ENCODE measurements at places on chromosomes 11 and 22. TPM values are rescaled to one million over a fixed set of nuclear protein-coding genes. Genes with fewer than 3 reads are reported as not detected.

The CYB561A3 gene
- total RNA-seq, result 35.0 TPM

The CDC42EP2 gene
- total RNA-seq, result 12.9 TPM

DNA sequence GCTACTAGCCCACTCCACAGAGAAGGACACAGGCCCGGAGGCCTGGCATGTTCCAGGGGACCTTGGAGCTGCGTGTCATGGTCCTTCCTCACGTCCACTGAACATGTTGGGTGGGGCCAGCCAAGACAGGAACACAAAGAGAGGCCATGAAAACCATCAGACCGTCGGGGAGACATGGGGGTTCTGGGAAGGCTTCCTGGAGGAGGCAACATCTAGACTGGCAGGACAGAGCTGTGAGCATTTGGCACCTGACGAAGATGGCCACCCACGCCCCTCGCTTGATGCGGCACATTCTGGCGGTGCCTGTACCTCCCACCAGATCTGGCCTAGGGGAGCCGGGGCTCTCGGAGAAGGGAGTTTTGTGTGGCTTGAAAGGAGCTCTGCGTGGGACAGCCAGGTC lies 24.7 kb upstream of the ARHGAP8 start:
- H3K36me3 ChIP-seq, result no peaks in the 10 kb centered on the region
- H3K27ac ChIP-seq, result no peak overlapping the region
- no peak overlapping the region for H3K4me3 ChIP-seq
- DNase-seq, result no peak

GRCh38 chr11:1670905-1671371 lies 26.1 kb upstream of the KRTAP5-6 start:
- H3K27me3 ChIP-seq, result peaks cover 52% of the 10 kb centered on the region
- no peaks in the 10 kb centered on the region for H3K36me3 ChIP-seq
- no peak overlapping the region for H3K4me3 ChIP-seq
- no peak overlapping the region for H3K27ac ChIP-seq

GRCh38 chr11:118198370-118198769 lies 21.9 kb upstream of the SCN2B start:
- DNase-seq, result peak; percentile 80
- H3K27ac ChIP-seq, result no peak overlapping the region
- H3K36me3 ChIP-seq, result no peaks in the 10 kb centered on the region
- peak overlapping the region; percentile 69 for H3K4me3 ChIP-seq

The PGA5 gene
- 2.9 TPM for total RNA-seq

GRCh38 chr22:17729561-17729960 lies 44.7 kb downstream of the BID start:
- no peak overlapping the region for H3K4me3 ChIP-seq
- peaks cover 17% of the 10 kb centered on the region for H3K36me3 ChIP-seq
- H3K4me1 ChIP-seq, result no peaks in the 10 kb centered on the region
- H3K27me3 ChIP-seq, result no peaks in the 10 kb centered on the region

The MS4A8 gene
- total RNA-seq, result 2.8 TPM

DNA sequence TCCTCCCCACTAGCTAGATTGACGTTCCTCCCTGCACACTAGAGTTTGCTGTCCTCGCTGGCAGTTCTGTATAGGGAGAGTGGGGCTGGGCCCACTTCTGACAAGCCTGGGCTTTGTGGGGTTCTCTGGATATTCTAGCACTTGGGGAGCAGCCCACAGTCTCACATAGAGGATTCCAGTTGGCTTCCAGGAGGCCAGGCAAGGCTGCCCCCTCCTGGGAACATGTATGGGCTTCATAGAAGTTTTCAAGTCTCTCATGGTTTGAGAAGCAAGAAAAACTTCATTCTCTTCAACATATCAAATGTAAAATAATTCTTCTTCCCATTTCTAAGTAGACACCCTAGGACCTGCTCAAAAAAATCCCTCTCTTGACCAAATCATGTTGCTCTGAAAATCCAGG lies 87.5 kb downstream of the NAV2 start:
- DNase-seq, result no peak
- H3K27ac ChIP-seq, result peak overlapping the region; percentile 30
- no peaks in the 10 kb centered on the region for H3K27me3 ChIP-seq
- peaks cover 11% of the 10 kb centered on the region for H3K36me3 ChIP-seq

- no peaks in the 10 kb centered on the region for H3K36me3 ChIP-seq
- H3K4me1 ChIP-seq, result peaks cover 3% of the 10 kb centered on the region
- H3K27ac ChIP-seq, result no peak overlapping the region
- peaks cover 13% of the 10 kb centered on the region for H3K27me3 ChIP-seq
Measured at GRCh38 chr11:116312570-116313391, 460.0 kb downstream of the BUD13 start.

DNA sequence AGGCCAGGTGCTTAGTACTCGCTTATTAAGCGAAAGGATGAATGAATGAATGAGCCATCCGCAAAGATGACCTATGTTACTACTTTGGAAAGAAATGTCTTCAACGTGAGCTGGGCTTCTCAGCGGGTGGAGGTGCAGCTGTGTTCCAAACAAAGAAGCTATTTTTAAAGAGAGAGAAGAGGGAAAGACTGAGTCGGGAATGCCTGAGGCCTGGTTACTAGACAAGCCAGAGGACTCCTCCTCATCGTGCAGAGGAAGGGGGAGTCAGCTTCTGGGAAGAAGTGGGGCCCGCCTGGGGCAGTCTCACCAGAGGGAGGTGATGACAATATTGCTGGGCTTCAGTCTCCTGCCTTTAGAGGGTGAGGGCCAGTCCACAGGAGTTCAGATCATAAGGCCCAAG lies 30.4 kb upstream of the CD5 start:
- no peaks in the 10 kb centered on the region for H3K36me3 ChIP-seq
- peaks cover 39% of the 10 kb centered on the region for H3K4me1 ChIP-seq
- no peak for DNase-seq

The FKBP2 gene
- 52.8 TPM for total RNA-seq

DNA sequence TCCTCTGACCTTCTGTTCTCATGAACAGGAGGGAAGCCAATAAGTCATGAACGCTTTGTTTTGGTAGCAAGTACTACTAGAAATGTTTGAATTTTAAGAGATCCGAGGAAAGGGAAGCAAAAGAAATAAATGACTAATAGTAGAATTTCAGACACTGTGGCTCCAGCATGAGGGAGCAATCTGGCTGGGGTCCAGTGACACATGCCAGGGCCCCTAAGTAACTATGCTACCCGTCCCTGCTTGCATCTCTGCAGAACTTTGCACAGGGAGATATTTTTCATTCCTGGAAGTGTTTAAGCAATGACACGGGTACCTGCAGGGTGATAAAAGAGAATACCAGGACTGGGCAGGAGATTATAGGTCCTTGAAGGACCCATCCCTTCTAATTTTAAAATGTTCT lies 7.3 kb upstream of the ADAMTS8 start:
- H3K27me3 ChIP-seq, result peaks cover 14% of the 10 kb centered on the region
- H3K27ac ChIP-seq, result no peak overlapping the region
- DNase-seq, result no peak
- peak overlapping the region; percentile 27 for H3K4me3 ChIP-seq

GRCh38 chr22:26610072-26610958 lies 7.5 kb downstream of the CRYBB1 start:
- no peaks in the 10 kb centered on the region for H3K36me3 ChIP-seq
- peaks cover 41% of the 10 kb centered on the region for H3K27me3 ChIP-seq
- no peak for DNase-seq
- H3K27ac ChIP-seq, result no peak overlapping the region
- H3K4me1 ChIP-seq, result peaks cover 7% of the 10 kb centered on the region

- H3K36me3 ChIP-seq, result peaks cover 17% of the 10 kb centered on the region
- no peak overlapping the region for H3K27ac ChIP-seq
- no peaks in the 10 kb centered on the region for H3K27me3 ChIP-seq
- no peak overlapping the region for H3K4me3 ChIP-seq
Measured at GRCh38 chr22:35434061-35434710, 34.2 kb downstream of the MCM5 start.

GRCh38 chr22:35482311-35482710 lies 58.3 kb upstream of the RASD2 start:
- DNase-seq, result no peak
- no peaks in the 10 kb centered on the region for H3K36me3 ChIP-seq
- no peak overlapping the region for H3K4me3 ChIP-seq
- peaks cover 35% of the 10 kb centered on the region for H3K4me1 ChIP-seq
- no peak overlapping the region for H3K27ac ChIP-seq

DNA sequence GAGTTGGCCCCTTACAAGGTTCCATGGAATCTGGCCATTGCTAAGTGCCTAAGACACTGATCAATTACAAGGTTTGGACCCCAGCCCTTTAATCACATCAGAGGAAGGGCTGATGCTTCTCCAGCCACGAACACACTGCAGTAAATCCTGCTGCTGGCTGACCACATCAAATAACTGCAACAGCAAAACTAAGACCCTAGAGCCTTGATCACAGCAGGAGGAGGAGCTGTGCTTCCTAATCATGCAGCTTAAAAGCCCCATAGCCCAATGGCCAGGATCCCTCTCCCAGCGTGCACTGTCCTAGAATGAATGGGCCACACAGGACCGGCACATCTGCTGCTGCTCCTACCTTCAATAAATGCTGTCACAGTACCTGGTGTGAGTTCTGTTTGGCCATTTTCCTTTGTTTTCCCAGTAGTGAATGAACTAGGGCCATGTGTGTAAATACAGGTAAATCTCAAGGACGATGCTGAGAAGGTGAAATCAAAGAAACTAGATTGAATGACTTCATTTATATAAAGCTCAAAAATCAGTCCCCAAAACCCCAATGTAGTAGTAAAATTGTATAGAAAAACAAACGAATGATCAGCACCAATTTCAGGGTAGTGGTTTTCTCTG lies 12.7 kb downstream of the ZP1 start:
- no peak overlapping the region for H3K27ac ChIP-seq
- H3K4me3 ChIP-seq, result no peak overlapping the region
- DNase-seq, result no peak
- H3K36me3 ChIP-seq, result peaks cover 12% of the 10 kb centered on the region
- no peaks in the 10 kb centered on the region for H3K27me3 ChIP-seq

GRCh38 chr11:119683783-119684182 lies 45.2 kb downstream of the NECTIN1 start:
- H3K4me3 ChIP-seq, result peak overlapping the region; percentile 74
- peaks cover 15% of the 10 kb centered on the region for H3K36me3 ChIP-seq
- no peaks in the 10 kb centered on the region for H3K27me3 ChIP-seq

GRCh38 chr22:38203855-38204514 lies 2.2 kb downstream of the MAFF start:
- peak overlapping the region; percentile 95 for H3K27ac ChIP-seq
- peak overlapping the region; percentile 90 for H3K4me3 ChIP-seq
- peaks cover 3% of the 10 kb centered on the region for H3K27me3 ChIP-seq
- DNase-seq, result no peak

The ATG16L2 gene
- 26.3 TPM for total RNA-seq

The LDHAL6A gene
- not detected for total RNA-seq

DNA sequence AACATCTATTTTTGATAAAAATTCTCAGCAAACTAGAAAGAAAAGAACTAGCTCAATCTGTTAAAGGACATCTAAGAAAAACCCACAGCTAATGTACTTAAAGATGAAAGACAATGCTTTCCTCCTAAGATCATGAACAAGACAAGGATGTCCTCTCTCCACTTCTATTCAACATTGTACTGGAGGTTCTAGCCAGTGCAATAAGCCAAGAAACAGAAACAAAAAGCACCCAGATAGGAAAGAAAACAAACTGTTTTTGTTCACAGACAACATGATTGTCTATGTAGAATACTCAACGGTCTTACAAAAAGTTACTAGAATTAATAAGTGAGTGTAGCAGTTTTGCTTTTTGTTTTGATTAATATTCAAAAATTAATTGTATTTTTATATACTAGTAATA lies 7.8 kb downstream of the CD3D start:
- no peak overlapping the region for H3K27ac ChIP-seq
- no peaks in the 10 kb centered on the region for H3K36me3 ChIP-seq
- peaks cover 17% of the 10 kb centered on the region for H3K27me3 ChIP-seq
- no peak for DNase-seq

- no peak overlapping the region for H3K4me3 ChIP-seq
- no peak for DNase-seq
- H3K27ac ChIP-seq, result no peak overlapping the region
- H3K36me3 ChIP-seq, result no peaks in the 10 kb centered on the region
- H3K27me3 ChIP-seq, result no peaks in the 10 kb centered on the region
Measured at GRCh38 chr11:38538866-38539680, 1941.0 kb upstream of the RAG2 start.

DNA sequence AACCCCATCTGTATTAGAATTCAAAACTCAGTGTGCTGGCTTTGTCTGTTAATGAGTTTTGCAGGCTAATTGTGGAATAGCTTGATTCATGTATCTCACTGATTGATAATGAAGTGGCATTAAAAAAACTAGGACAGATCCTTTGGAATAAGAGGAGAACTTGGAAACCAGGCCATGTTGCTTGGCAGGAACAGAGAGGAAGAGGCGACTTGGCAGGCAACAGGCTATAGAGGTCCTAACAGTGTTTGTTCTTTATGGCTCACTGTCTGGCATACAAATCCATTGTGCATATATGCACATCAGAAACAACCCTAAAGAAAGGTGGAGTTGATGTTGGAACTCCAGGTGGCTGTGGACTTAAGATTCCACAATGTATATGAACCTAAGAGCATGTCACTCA lies 17.4 kb upstream of the OR9I1 start:
- H3K4me3 ChIP-seq, result no peak overlapping the region
- no peaks in the 10 kb centered on the region for H3K36me3 ChIP-seq
- DNase-seq, result no peak
- H3K27ac ChIP-seq, result no peak overlapping the region

DNA sequence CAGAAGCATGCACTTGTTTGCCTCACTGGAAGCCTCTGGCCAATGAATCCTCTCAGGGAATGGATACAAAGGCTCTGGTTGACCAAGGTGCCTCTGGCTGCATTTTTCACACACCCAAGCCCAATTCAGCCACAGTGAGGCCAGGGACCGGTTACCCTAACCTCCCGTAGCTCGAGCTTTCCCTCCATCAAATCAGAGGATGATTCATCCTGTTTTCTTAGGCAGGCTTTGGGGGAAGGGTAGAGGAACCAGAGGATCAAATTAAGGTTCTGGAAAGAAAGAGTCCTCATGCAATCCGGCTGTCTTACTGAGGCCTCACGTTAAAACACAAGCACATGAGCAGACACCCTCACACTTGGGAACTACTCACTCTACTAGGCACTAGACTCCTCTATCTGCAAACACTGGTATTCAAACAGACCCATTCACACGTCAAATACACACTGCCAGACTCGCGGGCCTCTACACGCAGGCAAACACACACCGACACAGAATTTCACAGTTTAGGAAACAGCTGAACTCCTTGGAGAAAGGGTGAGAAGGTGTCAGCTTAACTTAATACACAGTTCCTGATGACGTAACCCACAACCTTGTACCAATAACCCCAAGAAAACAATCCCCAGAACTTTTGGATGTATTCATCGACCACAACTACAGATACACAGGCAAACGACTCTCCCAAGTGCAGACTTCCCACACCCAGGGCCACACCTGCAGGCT lies 12.4 kb downstream of the NRXN2 start:
- H3K27ac ChIP-seq, result no peak overlapping the region
- H3K27me3 ChIP-seq, result peaks cover 73% of the 10 kb centered on the region
- DNase-seq, result no peak
- H3K36me3 ChIP-seq, result no peaks in the 10 kb centered on the region
- H3K4me3 ChIP-seq, result peak overlapping the region; percentile 38

DNA sequence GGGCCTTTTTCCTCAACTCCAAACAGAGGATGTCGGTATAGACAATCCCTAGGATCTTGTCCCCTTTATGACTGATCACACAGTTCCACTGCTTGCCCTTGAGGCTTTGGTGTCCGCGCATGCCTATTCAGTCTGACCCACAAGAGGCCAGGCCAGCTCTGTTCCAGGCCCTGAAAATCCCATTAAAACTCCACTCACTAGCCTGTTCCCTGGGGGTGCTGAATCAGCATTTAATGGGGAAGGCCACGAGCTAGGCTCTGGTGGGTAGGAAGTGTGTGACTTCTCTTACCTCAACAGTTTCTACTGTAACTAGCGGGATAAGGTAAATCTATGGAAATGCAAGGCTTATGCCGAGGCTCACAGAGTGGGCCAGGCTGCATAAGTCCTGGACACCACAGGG lies 117.7 kb downstream of the PTPRJ start:
- H3K4me1 ChIP-seq, result peaks cover 42% of the 10 kb centered on the region
- H3K27me3 ChIP-seq, result peaks cover 2% of the 10 kb centered on the region
- DNase-seq, result no peak

GRCh38 chr11:36354221-36355003 lies 58.3 kb downstream of the PRR5L start:
- peaks cover 14% of the 10 kb centered on the region for H3K27me3 ChIP-seq
- H3K27ac ChIP-seq, result no peak overlapping the region
- no peak for DNase-seq

Data from type B pancreatic cell (in vitro differentiated cells).